ENCODE measurements at places on chromosomes 4 and X. TPM values are rescaled to one million over a fixed set of nuclear protein-coding genes. Genes with fewer than 3 reads are reported as not detected.

The HS3ST1 gene
- under 0.01 TPM for total RNA-seq

The GAGE12F gene
- not detected for total RNA-seq

The TMEM144 gene
- total RNA-seq: 6.3 TPM

The CENPE gene
- 0.52 TPM for total RNA-seq

The SPATA18 gene
- total RNA-seq: 22.2 TPM

The FANCB gene
- 3.2 TPM for total RNA-seq

Measured in bronchial smooth muscle cell (primary cell).